ENCODE measurements at places on chromosomes 7 and 10.

DNA sequence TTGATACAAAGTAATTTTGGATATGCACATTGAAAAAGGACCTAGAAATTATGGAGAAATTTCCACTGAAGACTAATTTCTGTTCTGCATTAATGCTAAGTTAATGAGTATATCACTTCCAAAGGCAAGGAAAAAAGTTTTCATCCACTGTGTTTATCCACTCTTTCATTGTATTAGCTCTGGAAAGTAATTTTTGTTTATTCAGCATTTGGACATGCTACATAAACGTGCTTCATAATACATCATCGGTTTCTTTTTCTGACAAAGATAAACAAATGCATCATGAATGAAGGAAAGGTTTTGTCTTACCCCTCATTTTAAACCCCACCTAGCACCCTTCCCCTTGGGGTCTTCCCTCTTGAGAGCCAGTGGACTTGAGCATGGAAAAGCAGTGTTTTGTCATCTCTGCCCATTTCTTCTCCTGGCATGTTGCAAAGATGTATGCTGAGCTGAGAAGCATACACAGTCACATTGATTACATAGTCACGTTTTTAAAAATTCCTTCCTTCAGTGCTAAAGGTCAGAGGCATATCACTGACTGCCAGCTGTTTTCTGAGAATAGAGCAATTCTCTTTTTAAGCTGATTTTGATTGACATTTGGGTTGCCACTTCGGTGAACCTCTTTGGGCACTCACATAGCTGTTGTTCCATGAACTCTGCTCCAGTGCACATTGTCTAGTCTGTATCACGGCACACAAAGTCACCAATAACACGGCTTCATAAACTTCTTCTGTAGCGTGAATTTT lies 65.9 kb upstream of the C7orf33 start:
- no peak for DNase-seq

DNA sequence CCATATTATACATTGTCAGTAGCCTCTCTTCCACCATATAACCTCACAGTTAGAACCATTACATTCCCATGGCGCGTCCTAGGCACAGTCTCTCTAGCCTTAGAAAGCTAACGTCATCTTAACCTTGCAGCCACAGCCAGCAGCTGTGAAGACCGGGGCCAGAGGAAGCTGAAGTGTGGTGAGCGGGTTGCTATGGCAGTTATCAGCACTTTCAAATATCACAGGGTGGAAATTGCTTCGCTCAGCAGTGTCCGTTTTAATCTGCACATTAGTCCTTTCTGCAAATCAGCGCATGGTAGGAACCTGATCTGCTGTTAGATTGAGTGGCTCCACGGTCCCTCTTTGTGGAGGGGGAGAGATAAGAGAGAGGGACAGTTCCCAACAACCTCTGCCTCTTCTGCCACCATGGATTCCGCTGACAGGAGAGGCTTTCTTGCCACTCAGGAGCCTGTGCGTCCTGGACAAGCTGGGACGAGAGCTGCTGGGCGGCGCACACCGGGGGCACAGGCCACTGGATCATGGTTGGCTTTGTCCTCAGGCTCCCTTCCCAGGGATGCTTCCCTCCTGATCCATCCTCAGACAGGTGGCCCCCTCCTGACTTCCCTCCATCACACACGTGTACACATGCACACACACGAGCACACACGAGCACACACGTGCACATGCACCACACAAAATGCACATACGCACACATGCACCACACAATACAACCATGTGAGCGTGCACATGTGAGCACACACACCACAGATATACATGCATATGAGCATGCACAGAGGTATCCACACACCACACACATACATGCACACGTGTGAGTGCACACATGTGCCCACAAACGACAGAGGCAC lies 93.8 kb downstream of the WDR37 start:
- DNase-seq: no peak

DNA sequence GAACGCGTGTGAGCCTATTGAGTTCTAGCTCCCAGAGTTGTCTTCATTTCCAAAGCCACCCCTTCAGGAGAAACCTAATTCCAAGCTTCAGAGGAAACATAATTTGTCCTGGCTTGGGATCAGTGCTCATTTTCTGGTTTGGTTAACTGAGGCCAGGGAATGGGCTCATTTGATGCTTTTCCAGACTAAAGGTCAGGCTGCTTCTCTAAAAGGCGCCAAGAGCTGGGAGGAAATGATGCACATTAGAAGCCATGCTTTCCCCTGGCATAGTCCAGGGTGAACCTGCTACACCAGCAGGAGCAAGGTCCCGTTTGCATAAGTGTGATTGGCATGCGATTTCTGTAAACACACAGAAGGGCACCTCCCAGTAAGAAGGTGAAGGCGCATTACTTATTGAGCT lies 435.0 kb downstream of the GALNT17 start:
- DNase-seq: no peak

DNA sequence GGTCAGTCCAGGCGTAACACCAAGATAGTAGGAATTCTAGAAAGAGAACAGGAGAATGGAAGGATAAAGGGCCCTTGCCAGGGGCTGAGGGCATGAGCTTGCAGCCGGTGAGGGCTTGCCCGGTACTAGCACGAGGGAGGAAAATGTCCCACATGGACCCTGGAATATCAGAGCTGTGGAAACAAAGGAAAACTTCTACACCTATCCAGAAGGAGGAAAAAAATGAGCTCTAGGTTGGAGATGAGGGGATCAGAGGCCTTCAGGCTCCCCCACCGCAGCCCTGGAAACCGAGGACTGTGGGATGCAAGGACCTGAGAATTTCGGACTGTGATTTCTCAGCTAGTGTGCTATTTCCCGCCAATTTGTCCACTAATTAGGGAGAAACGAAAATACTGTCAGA lies 22.1 kb downstream of the RAMP3 start:
- DNase-seq: no peak

DNA sequence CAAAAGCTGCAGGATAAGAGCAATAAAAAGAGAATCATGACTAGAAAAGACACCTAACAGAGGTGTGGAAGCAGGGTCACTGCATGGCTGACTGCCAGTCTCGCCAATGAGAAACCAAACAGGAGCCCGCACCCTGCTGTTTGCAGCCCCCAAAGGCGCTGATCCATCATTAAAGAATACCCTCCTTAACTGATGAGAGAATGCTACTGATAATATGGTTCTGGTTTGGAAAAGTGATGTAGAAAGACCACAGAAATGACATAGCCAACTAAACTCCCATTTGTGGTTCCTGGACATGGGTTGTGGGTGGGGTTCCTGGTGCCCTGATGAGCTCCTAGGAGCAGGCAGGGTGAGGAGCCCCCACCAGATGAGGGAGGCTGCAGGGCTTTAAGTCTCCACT lies 207.4 kb downstream of the TNS3 start:
- no peak for DNase-seq

- no peak for DNase-seq
These were observed 12.4 kb upstream of the TFAM start for GRCh38 chr10:58372607-58373441.

DNA sequence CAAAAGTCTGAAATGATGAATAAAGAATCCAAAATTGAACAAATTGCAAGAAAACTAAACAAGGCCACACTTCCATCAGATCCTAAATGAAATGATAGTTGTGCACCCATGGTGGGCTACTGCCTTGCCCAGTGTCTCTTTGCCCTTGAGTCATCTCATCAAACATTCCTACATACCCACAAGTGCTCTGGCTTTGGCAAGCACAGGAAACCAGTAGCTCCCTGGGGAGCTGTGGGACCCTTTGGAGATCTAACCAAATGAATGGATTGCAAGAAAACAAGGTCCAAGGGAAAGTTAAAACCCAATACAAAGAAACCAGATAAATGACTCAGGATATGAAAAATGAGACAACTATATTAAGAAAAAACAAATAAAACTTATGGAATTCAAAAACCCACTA lies 129.8 kb upstream of the TMEM229A start:
- DNase-seq: no peak

DNA sequence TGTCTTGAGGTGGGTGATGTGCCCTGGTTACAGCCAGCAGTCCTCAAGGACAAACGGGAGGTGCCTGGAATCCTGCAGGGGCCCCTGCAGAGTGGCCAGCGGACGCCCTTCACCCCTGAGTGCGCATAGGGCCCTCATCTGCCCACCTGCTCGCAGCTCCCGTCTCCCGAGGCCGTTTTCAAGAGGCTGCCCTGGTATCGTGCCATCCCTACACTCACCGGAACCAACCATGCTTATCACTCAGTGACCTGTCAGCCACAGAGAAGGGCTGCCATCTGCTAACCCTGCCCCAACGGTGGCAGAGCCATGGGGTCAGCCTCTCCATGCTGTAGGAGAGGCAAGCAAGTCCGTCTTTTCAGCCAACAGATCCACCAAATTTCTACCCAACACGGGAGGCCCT lies 122.0 kb downstream of the FAM53B start:
- no peak for DNase-seq

GRCh38 chr7:114212721-114213429 lies 201.7 kb upstream of the FOXP2 start:
- DNase-seq: no peak

DNA sequence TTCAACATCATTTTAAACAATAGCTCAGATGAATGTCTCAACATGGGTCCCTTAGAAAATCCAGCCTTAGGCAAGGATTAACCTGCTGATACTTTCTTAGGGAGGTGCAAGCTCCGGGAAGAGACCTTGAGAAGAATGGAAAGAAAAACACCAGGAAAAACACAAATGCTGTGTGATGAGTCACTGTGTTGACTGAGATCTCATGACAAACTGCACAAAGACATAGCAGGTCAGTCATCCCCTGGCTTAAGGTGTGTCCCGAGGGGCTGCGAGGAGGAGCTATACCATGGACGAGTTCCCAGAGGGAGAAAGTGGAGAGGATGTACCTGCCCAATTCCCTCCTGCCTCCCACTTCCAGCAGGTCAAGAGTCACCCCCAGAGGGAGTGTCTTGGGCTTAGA lies 98.0 kb downstream of the TEX36 start:
- DNase-seq: no peak

DNA sequence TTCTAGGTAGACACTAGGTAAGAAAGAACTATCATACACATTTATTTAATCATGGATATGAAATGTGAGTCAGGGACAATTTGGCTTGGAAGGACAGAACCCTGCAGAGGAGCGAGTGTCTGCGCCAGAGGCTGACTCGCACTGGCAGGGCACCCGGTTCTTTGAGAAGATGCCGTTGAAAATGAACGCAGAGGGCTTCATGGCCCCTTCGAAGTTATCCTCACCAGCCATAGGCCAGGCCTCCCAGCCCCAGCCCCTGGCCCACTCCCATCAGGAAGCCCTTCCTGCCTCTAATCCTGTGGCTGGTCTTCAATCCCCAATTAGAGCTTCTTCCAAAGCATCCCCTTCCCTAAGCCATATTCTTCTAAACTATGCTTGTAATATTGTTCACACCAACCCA lies 239.8 kb downstream of the TCERG1L start:
- no peak for DNase-seq

- no peak for DNase-seq
These were observed 1.7 kb downstream of the CXCL12 start for GRCh38 chr10:44382981-44383748.

DNA sequence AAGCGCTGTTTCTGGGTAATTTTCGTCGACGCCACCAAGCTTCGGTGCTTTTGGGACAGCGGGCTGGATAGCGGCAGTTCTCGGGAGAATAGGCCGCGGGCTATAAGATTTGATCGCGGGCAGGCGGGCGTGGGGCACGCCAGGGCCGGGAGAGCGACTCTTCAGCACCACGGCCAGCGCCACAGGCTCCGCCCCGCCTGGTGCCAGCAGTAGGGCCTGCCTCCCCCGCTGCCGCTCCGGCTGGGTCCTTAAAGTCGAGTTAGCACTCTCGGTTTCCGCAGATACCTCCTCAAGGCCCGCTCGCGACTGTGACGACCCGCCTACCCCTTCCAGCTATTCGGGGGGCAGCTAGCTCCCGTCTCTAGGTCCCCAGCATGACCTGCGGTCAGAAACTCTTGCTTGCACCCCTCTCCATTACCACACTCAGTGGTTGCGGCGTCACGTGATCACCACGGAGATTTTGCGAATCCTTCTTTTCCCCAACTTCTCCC lies 9.4 kb downstream of the NXPH1 start:
- no peak for DNase-seq

DNA sequence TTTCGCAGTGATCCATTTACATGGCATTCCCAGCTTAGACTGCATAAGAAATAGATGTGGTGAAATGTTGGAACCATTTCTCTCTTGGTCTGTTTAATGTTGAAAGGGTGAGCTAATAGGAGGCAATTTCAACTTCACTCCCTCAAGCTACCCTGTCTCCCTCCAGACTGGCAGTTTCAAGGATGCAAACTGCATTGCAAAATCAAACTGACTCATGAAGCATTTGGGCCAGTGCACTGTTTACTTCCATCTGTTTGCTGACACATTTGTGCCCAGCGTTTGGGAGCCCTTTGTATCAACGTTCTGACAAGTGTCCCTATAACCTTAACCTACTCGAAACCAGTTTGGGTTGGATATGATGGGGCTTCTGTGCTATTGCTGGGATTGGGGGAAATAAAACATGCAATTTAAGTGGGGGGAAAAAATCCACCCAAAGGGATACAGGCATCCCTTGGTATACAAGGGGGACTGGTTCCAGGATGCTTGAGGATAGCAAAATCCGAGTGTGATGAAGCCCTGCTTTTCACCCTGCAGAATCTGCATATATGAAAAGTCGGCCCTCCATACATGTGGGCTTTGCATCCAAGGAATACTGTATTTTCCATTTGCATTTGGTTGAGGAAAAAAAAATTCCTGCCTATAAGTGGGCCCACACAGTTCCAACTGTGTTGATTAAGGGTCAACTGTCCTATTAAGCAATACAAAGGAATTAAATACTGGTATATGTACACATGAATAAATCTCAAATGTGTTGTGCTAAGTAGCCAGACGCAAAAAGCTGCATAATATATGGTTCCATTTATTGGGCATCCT lies 15.6 kb downstream of the RHEB start:
- DNase-seq: no peak

DNA sequence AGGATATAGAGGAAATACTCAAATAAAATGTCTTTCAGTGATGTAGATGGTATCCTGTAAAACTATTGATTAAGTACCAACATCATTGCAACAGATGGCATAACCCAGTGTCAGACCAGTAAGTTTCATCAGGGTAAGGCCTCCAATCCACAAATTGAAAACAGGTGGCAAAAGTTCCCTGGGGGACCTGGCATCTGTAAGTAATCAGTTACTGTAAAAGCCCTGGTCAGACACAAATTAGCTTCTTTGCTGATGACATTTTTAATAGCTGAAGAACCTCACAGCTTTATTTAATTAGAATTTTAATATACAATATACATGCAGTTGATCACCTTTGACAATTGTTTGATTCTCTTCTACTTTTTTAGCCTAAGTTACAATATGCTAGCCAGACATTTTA lies 152.5 kb downstream of the PLXDC2 start:
- DNase-seq: no peak

- DNase-seq: no peak
These were observed 23.7 kb downstream of the ZNF503 start for GRCh38 chr10:75377869-75378268.

Measured in NCI-H526 treated with DMSO at 0.1 percent for 48 hours (cell line).